HFF-Myc (cell line): ENCODE measurements at places on chromosomes 7 and 10.
A peak's percentile ranks its signal among the peaks of the same experiment; 100 is the strongest.

- DNase-seq, result no peak
Observed at GRCh38 chr7:69169386-69169785, 428.9 kb upstream of the AUTS2 start.

DNA sequence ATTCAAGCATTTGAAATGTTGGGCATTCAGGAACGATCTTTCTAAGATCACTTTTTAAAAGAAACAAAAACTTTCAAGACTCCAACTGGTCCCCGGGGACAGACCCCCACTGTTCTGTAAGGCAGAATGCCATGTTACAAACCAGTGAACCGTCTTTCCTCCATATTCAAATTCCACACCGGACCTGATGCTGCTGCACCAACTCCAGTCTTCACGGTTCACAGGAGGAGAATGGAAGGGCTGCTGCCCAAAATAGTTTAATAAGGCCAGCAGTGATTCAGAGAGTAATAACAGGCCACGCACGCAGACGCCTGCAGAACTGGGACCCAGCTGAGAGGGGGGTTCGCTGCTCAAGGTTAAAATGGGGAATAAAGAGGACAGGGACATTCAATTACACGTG is 47.2 kb downstream of the OSBPL3 start:
- no peak for DNase-seq

DNA sequence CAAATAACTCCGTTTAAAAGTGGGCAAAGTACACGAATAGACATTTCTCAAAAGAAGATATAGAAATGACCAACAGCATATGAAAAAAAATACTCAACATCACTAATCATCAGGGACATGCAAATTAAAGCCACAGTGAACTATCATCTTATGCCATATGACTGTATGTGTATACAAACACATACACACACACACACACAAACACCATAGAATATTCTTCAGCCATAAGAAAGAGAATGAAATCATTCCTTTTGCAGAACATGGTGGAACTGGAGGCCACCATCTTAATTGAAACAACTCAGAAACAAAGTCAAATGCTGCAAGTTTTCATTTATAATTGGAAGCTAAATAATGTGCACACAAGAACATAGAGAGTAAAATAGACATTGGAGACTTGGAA is 1019.4 kb downstream of the KCNMA1 start:
- DNase-seq, result no peak

DNA sequence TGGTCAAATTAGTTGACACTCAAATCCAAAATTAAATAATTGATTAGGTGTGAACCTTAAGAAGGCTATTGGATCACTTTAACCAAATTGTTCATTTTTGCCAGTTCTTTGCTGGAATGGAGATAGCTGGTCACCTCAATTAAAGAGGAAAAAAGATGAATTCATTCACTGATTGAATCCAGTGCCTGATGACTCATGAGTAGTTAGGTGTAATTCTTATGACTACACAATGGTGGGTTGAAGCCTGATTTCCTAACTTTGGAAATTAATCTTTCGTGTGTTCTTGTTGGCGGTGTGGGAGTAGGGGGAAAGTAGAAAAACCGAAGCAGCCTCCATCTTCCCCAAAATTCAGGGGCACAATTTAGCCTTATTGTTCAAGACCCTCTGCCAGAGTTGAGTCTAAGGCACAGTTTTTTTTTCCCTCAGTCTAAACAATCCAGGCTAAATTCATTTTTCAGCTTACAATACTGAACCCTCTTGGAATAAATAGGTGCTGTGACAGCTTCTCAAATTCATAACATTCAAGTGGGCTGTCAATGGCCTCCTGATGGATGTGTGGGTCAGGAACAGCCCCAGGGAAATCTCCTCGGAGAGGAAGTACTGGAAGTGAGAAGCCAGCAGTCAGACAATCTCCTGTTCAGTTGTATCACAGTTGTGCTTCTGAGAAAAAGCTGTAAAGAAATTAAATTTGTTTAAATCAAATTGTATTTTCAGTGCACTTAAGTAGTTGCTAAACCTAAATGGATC is 356.6 kb downstream of the BBS9 start:
- DNase-seq, result no peak

- DNase-seq, result no peak
Observed at GRCh38 chr10:91776266-91776665, 22.0 kb upstream of the TNKS2 start.

- DNase-seq, result peak; percentile 56
Observed at GRCh38 chr10:27620430-27621397, 116.6 kb downstream of the RAB18 start.

GRCh38 chr7:6171532-6172223 is 100.7 kb downstream of the CYTH3 start:
- no peak for DNase-seq

- no peak for DNase-seq
Observed at GRCh38 chr10:36489611-36490228, 635.7 kb upstream of the ANKRD30A start.

DNA sequence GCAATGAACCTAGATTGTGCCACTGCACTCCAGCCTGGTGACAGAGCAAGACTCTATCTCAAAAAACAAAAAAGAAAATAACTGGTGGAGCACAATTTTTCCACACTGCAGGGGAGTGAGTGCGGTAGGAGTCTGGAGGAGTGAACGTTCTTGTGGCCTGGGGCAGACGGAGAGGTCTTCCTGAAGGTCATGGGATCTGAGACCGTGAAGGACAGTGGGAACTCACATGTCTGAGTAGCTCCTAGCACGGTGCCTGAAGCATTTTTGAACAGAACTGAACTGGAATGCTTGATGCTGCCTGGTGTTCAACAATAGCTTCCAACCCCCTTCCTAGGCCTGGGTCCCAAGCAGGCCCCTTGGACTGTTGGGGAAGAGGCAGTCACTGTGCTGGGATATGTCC is 84.3 kb upstream of the PODXL start:
- no peak for DNase-seq

GRCh38 chr10:31761156-31761555 is 167.5 kb downstream of the ARHGAP12 start:
- DNase-seq, result no peak

DNA sequence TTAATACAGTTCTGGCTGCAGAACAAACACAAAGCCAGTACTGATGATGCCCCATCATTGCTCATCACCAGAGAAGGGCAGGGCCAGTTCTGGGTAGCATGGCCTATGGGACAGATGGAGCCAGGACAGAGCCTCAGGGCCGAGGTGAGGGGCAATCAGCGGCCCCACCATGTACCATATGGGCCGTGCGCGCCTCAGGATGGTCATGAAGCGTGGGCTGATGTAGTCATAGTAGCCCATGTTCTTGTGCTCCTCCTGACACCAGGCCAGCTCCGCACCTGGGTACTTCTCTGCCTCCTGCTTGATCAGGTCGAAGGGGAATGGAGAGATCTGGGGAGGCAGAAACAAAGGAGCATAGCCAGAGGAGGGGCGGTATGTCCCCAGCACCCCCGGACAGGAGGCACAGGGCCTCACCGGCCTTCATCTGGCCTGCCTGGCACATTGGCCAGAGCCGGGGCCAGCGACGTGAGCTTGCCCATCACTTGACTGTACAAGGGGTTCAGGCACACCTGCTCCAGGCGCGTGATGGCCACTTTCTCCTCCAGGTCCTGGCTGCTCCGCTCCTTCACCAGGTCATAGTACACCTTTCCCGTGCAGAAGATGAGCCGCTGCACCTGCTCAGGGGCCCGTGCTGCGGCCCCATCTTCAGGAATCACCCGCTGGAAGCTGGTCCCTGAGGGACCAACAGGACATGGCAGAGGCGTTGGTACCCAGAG is 26.1 kb downstream of the OGDHL start:
- DNase-seq, result no peak

DNA sequence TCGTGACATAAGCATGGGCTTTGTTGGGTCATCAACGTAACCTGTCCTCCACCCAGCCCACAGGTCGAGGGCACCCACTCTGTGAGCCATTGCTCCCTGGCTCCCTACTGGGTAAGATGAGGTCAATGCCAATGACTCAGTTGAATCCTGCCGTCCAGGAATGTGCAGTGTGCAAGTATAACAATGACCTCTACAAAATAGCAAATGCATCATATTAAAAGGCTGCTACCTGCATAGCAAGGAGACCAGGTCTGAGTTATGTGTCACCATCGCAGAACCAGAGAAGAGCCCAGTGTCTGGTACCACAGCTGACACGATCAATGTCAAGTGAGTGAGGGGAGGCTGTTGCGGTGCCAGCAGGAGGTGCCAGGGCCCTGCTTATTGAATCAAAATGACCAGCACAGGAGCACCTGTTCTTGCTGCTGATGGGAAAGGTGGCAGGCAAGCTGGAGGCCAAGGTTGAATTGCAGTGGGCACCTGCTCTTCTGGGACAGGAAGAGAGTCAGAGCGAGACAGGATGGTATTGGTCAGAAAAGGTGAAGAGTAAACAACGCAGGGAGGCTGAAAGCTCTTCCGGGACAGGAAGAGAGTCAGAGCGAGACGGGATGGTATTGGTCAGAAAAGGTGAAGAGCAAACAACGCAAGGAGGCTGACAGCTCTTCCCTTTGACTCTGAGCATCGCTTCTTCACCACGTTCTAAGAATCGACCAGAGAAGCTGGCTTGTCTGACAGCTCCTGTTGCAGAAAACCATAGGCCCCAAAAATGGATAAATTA is 108.7 kb upstream of the ADAM12 start:
- no peak for DNase-seq

GRCh38 chr7:47231032-47231431 is 350.9 kb downstream of the TNS3 start:
- no peak for DNase-seq

DNA sequence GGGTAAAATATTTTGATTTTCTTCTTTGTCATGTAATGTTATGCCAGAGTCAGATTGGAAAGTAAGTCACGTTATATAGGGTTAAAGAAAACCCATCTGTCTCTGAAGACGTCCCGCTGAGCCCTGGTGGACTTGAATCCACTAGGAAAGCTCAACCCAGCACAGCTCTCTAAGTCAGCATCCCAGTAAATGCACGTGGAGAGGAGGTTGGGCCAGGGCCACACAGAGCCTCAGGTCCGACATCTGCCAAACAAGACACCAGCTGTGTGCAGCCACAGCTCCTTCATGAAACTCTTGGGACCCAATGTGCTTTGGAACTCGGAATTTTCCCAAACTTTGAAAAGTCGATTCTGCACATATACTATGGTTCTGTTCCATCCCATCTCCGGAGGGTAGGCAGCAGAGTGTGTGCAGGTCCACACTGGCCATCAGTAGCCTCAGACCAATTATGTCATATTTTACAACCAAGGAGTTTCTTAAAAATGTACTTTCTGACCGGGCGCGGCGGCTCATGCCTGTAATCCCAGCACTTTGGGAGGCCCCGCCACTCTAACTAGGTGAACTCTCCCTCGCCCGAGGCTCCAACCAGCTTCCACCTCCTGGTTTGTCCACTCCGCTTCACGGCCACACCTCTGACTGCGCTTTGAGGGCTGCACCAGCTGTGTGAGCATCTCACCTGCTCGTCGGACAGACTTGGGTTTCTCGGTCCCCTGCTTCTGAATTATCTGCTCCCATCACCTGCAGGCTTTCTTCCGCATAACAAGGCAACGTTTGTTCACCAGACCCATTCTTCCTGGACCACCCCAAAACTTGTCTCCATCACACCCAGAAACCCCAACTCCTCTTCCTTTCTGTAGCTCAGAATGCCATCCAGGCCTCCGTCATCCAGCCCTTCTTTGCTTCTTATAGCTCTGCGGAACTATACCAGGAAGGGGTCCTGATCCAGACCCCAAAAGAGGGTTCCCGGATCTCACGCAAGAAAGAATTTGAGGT is 29.7 kb upstream of the DNAJB6 start:
- DNase-seq, result no peak

GRCh38 chr10:53840653-53841052 is 960.4 kb downstream of the PCDH15 start:
- DNase-seq, result no peak

DNA sequence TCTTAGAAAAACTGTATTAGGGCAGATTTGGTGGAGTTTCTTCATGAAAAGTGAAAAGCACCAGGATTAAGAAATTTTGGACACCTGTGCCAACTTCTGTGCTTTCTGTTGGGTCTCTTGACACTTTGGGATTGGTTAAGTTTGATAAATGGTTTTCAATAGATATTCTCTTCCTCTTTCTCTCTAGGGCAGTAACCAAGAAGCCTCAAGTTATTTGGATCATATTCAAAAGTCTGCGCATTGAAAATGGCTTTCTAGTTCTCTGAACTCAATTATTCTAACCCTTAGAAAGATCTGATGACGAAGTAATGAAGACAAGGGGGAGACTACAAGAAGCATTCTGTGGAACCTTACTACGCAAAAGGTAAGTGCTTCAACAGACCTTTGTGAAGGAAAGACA is 144.0 kb upstream of the CCDC6 start:
- no peak for DNase-seq

GRCh38 chr7:98329791-98330373 is 48.4 kb downstream of the BRI3 start:
- DNase-seq, result no peak

GRCh38 chr7:91165006-91165845 is 99.0 kb upstream of the FZD1 start:
- DNase-seq, result no peak

DNA sequence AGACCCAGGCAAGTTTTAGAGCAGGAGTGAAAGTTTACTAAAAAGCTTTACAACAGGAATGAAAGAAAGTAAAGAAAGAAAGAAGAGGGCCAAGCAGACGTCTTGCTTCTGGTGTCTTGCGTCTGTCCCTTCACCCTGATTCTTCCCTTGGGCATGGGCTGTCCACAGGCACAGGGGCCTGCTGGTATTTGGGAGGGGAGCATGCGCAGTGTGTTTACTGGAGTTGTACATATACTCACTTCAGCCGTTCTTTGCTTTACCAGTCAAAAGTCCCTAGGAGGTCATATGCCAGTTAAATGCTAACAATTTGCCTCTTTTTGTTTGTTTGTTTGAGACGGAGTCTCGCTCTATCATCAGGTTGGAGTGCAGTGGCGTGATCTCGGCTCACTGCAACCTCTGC is 875.9 kb downstream of the REEP3 start:
- DNase-seq, result no peak

DNA sequence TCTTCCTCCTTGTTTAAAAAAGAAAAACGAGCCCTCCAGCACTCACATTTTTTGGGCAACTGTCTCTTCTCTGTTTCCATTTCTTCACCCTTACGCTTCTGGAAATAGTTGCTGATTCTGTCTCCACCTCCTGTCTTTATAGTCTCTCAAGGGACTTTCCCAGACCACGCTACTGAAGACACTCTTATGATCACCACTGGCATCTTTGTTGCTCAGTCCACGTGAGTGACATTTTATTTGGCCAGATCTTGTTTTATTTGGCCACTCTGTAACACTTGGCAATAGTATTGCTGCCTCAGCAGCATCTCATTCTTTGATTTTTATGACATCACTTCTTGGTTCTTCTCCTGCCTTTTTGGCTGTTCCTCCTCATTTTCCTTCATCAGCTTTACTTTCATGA is 21.6 kb upstream of the NME8 start:
- no peak for DNase-seq

GRCh38 chr7:115635376-115635775 is 395.2 kb downstream of the TFEC start:
- DNase-seq, result no peak

DNA sequence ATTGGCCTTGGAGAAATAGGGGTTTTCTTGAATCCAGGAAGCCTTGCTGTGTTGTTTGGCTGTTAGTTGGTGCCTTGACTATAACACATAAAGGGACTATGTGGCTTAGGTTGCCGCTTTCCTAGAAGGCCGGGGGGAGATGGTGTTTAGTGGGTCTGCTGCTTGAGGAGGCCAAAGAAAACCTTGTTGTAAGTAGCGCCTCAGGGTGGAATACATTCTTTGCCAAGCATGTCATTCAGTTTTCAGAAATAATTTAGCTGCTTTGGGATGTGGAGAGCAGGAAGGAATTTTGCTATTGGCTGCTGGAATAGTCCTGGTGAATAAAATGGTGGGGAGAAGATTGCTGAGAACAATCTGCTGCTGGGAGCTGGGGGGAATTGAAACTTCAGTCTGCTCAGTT is 132.9 kb upstream of the WNT16 start:
- DNase-seq, result no peak
